Anterior cingulate cortex (tissue), 58 donors: ENCODE measurements at places on chromosomes 11 and 22.

DNA sequence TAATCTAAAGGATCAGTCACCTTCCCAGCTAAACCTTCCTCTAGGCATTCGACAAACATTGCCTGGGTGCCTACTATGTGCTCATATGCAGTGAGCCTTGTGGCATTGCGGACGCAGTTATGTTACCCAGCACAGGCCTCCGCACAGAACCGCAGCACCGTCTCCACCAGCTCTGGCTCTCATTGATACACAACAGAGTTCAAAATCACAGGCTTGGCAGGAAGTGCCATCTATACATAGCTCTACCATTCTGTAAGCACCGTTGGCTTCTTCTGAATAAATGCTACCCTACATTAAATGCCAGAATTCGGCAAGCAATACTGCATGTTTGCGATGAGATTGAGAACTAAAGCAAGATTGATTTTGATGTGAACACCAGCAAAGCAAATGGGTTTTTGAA, 31.0 kb downstream of the DSCAML1 start:
- no peak for DNase-seq

DNA sequence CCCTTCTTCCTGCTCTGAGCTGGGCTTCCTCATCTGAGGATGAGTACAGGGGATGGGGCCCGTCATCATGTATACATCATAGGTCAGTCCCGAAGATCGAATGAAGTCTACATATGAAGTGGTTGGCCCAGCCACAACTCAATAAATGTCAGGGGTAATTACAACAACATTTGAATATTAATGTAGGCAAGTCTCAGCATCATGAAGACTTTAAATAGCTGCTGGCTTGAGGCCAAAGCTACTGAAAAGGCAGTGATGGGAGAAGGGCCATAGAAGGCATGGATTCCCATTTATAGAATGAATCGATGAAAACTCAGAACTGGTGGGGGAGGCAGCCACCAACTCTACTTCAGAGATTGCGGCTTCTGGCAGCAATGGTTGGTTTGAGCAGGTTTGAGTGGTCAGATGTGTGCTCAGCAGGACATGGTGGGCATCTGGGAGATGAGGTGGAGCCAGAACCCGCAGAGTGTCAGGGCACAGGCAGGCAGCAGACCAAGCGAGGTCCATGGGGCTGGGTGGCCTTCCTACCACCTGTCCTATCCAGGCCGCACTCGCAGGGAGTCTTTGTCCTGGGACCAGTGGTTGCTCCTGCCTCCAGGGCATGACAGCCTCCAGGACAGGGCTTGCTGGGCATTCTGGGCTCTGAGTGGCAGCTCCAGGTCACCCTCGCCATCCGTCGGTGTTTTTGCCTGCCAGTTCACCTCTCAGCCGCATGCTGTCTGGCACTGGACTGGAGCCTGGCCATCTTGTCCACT, 919.1 kb downstream of the TBC1D22A start:
- DNase-seq, result no peak

DNA sequence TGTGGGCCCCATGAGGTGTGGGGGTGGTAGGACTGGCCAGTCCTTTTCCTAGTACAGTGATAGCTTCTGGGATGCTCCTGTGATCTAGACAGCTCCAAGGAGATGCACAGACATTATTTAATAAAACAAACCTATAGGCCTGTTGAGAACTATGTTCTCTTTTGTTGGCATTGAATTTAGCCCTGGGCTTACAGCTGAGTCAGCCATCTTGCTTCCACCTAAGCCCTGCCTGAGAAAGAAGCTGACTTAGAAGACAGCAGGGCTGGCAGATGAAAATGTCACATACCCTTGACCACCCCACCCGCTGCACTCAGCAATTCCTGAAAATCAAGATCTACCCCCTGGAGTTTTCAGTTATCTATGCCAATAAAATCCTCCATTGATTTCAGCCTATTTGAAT, 353.2 kb downstream of the CADM1 start:
- DNase-seq, result no peak

DNA sequence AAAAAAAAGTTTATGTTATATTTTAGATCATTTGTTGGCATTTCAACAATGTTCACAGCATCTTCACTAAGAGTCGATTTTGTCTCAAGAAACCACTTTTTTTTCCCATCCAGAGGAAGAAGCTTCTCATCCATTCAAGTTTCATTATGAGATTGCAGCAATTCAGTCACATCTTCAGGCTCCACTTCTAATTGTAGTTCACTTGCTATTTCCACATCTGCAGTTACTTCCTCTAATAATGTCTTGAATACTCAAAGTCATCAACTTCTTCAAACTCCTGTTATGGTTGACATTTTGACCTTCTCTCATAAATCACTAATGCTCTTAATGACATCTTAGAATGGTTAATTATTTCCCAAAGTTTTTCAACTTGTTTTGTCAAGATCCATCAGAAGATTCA, 61.3 kb upstream of the CHORDC1 start:
- no peak for DNase-seq

- no peak for DNase-seq
Measured at GRCh38 chr11:113110046-113110445, 148.8 kb downstream of the NCAM1 start.

DNA sequence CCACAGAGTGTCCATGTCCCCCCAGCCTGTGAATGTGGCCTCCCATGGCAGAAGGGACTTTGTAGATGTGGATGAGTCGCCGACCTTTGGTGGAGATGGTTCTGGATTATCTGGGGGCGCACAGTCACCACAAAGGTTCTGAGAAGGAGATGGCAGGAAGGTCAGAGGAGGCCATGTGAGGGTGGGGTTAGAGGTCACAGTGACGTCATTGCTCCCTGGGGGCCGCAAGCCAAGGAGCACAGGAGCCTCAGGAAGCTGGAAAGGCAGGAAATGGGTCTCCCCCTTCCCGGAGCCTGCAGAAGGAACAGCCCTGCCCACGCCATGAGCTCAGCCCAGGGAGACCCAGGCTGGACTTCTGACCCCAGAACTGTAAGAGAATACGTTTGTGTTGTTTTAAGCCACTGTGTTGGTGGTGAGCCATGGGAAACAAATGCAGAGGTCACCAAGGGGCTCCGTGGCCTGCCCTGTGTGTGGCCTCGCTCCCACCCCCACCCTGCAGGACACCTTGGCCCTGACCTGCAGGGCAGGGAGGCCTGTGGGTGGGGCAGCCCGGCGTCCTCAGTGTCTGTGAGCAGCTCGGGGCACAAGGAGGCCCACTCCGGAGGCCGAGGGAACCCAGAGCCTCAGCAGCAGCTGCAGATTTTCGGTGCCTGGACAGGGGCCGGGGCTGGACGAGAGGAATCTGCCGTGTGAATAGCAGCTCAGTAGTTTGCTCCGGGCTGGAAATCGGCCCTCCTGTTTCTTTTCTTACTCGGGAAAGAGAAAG, 32.1 kb downstream of the GRAMD4 start:
- no peak for DNase-seq

DNA sequence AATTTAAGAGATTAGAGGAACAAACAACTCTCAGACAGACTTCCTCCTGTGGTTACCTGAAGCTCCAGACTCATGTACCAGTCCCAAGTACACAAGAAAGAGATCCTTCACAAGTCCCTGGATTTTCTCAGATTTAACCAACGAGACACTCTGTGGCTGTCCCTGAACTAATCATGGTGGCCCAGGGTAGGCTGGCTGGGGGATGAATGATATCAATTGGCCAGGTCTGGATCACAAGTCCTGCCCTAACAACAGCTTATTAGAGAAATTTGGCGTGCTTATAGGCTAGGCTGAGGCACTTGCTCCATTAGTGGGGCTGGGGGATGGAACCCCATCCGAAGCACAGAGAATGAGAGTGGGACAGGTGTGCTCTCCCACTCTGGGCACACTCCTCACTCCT, 22.1 kb downstream of the HEPHL1 start:
- no peak for DNase-seq

DNA sequence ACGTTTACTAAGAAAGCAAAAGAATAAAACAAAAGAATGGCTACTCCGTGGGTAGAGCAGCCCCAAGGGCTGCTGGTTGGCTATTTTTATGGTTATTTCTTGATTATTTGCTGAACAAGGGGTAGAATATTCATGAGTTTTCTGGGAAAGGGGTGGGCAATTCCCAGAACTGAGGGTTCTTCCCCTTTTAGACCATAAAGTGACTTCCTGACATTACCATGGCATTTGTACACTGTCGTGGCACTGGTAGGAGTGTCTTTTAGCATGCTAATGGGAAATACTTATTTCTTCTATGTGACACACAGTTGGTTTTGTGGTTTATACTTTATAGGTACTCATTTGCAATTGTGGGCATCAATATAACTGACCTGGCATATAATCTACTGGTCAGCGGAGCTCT, 56.3 kb downstream of the SLN start:
- no peak for DNase-seq

DNA sequence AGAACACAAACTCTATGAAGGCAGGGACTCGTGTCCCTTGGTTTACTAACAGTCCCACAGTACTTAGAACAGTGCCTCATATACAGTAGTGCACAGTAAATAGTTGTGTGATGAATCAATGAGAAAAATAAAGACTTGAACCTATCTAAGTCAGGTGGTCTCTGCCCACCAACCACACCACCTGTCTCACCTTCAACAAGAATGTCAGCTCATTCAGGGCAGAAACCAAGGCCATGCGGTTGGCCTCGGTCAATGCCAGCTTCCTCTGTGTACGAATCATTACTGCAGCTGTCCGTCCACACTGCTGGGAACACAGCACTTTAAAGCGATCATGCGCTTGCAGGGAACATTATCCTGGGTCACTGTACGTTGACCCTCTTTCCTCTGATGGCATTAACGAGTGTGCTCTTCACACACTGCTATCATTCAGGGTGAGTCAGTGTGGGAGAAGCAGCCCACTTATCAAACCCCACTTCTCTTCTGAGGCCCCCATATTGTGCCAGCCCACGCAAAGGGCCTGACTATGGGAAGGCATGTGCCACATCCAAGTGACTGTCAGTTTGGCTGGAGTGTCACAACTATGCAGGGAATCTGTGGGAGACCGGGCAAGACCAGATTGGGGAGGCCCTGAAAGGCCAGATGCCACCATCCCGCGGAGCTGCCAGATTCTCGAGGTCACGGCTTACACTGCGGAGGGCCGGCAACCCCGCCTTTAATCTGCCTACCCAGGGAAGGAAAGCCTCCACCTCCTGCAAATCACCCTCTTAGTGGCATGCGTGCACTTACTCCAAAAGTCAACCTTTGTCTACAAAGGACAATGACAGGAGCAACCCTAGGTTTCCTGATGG, 36.1 kb downstream of the LARGE1 start:
- no peak for DNase-seq

DNA sequence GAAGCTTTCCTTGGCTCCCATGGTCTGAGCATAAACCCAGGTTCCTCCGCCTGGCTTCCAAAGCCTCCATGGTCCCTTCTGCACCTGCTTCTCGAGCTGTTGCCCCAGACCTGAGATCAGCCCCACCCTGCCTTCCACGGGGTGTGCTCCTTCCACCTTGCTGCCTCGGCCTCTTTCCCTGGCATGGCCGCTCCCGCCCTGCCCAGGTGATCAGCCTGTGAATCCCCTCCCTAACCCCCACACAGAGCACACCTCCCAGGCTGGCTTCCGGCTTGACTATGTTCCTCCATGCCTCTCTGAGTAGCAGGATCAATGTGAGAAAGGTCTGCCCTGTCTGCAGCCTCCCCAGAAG, 2.7 kb upstream of the PPP6R3 start:
- DNase-seq, result no peak

GRCh38 chr11:74559934-74560309, 32.5 kb upstream of the POLD3 start:
- DNase-seq, result no peak

GRCh38 chr11:706439-706956, 467 bp downstream of the EPS8L2 start:
- DNase-seq, result no peak

DNA sequence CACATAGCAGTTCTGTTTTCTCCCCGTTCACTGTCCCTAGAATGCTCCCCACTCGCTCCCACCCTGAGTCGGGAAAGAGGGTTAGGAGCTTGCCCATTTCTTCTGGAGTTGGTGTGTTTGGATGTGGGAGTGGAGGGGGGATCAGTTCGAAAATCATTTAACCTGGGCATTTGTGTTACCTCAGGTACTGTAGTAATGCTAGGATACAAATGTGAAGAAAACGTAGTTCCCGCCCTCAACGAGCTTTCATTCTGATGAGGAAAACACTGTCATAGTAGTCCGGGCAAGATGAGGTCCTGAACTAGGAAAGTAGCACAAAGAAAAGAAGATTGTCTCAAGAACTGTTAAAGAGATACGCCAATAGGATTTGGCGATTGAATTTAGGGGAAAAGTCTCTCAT, 539 bp downstream of the SDHD start:
- DNase-seq, result no peak
